Stimulated activated CD4-positive, alpha-beta T cell treated with anti-CD3 and anti-CD28 coated beads, TNF-alpha, amount 100 ng/mL, for 4 hours (primary cell): ENCODE measurements at places on chromosomes 6 and 20.
A peak's percentile ranks its signal among the peaks of the same experiment; 100 is the strongest.

- DNase-seq: peak; percentile 36
These were observed 20.4 kb upstream of the CD109 start for GRCh38 chr6:73675466-73676098.

- no peak for DNase-seq
These were observed 30.8 kb downstream of the SMLR1 start for GRCh38 chr6:130858054-130858453.

DNA sequence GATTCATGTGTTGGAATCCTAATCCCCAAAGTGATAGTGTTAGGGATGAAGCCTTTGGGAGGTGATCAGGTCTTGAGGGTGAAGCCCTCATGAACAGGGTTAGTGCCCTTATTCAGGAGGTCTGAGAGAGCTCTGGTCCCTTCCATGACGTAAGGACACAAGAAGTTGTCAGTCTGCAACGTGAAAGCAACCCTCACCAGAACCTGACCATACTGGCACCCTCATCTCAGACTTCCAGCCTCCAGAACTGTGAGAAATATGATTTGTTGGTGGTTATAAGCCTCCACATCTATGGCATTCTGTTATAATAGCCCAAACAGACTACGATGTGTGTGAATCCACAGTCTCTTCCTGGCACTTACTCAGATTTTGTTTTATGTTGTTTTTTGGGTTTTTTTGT lies 90.7 kb downstream of the TRERF1 start:
- no peak for DNase-seq

- DNase-seq: no peak
These were observed at the start of gene PAK5 for GRCh38 chr20:9838378-9839295. PAK5 (minus strand) TSS chr20:9839076; CDS start chr20:9644328, 194,748 bp downstream.

DNA sequence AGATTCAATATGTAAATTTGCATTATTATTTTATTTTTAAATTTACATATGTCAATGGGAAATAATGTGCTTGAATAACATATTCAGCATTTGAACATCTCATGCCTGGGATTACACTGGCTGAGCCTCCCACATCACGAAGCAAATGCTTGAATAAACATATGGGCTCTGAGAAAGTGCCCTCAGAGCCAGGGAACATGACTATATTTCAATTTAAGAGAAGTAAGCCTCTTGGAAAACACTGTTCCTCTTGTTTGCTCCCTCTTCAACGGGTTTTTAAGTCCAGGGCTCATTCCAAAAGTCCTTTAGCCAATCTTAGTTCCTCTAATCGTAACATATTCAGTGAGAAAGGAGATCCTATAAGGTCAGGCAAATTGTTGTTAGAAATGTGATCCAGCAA lies 122.0 kb downstream of the GMPR start:
- no peak for DNase-seq
